PC-9 (cell line): ENCODE measurements at places on chromosomes 7 and 10. TPM values are rescaled to one million over a fixed set of nuclear protein-coding genes. Genes with fewer than 3 reads are reported as not detected.

HOXA13 gene
- total RNA-seq, result 0.35 and 0.40 TPM in 2 replicates

GAD2 gene
- total RNA-seq, result not detected in 2 replicates

CPED1 gene
- total RNA-seq, result 1.2 and 2.4 TPM in 2 replicates

ACTL6B gene
- not detected in 2 replicates for total RNA-seq

GRM8 gene
- total RNA-seq, result not detected in 2 replicates

PTPRE gene
- total RNA-seq, result 7.9 TPM in 2 replicates

GPR26 gene
- total RNA-seq, result not detected in 2 replicates

SCART1 gene
- total RNA-seq, result 1.0 and 2.0 TPM in 2 replicates

TAS2R5 gene
- total RNA-seq, result 1.1 and 2.1 TPM in 2 replicates

NUDT13 gene
- 5.2 TPM in 2 replicates for total RNA-seq

SPACDR gene
- 1.4 and 4.2 TPM in 2 replicates for total RNA-seq

SPDYE6 gene
- not detected in 2 replicates for total RNA-seq

MPP7 gene
- total RNA-seq, result 0.35 and 0.55 TPM in 2 replicates

CTAGE8 gene
- 7.2 and 9.9 TPM in 2 replicates for total RNA-seq

CNNM1 gene
- total RNA-seq, result not detected in 2 replicates
